NCI-H2107 (cell line): ENCODE measurements at places on chromosomes 7 and 10.

GRCh38 chr7:26609532-26609931 lies 254.9 kb downstream of the SKAP2 start:
- no peak for DNase-seq

DNA sequence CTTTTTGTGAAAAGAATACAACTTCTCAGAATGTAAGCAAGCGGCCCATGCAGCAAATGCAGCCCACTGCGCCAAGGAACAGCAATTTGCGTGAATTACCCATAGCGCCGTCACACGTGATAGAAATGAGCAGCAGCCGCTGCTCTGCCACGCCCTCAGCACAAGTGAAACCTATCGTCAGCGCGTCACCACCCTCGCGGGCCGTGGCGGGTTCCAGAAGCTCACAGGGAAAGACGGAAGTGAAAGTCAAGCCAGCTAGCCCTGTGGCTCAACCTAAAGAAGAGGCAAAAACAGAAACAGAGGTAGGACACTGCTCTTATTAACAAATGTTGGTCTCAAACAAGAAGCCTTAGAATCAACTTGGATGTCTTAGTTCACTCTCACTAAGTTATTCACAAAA lies 70.5 kb downstream of the SHH start:
- no peak for DNase-seq

DNA sequence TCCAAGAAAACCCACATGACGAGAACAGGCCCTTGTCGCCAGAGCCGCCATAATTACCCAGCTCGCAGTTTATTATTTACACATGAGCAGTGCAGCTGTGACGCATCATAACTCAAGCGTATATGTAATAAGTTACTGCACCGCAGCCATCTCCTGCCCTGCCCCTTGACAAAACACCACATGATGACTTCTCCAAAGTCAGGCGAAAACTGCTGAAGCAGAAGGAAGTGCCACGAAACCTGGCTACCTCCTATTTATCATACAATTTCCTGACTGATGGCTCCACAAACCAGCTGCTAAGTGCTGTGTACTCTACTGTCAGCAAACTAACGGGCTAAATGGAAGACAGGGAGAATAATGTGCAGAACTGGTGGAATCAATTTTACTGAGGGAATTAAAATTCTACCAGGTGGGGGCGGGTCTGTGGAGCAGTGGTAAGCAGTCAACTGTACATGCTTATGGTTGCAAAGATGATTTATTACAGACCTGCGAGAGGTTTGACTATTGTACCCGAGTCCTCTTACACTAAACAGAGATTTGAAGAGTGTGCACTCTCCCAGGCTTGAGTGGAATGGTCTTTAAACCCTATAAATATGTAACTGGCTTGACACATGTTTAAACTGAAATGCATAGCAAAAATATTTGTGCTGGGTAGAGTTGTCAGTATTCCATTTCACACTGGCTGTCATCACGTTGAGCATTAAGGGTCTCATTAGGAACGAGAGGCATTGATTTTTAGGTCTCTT lies 156.0 kb downstream of the GLI3 start:
- no peak for DNase-seq

DNA sequence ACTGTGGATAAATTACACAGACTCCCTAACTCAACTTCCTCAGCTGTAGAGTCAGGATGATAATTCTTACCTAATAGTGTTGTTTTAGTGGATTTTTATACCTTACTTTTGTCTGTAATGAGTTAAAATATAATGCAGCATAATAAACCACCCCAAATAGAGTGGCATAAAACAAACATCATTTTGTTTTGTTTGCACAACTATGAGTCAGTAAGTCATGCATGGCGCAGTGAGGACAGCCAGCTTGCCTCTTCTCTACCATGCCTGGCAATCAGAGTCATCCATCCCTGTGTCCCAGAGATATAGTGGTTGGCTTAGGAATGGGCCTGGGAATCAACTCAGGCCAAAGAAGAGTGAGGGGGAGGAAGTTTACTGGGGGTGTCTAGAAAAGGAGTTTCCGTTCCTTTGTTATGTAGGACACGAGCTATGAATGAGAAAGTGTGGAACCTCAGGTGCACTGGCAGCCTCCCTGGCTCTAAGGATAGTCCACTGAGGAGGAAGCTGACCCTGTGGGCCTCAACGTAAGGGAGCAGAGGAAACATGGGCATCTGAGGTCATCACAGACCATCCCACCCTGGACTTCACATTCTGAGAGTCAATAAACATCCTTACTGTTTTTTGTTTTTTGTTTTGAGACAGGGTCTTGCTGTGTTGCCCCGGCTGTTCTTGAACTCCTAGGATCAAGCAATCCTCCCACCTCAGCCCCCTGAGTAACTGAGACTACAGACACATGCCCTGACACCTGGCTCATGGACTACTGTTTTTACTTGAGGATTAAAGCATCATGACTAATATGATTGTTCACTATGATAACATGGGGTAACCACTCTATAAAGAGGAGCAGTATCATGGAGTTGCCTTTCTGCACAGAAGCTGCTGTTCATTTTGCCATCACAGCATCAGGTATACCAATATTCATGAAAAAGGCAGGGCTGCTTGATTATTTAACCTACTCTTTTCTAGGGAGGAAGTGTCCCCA lies 21.0 kb upstream of the GRB10 start:
- no peak for DNase-seq

- DNase-seq: no peak
Measured at GRCh38 chr10:61795551-61795950, 105.9 kb upstream of the ARID5B start.

- DNase-seq: no peak
Measured at GRCh38 chr10:100735337-100736143, 9.8 kb upstream of the PAX2 start.

DNA sequence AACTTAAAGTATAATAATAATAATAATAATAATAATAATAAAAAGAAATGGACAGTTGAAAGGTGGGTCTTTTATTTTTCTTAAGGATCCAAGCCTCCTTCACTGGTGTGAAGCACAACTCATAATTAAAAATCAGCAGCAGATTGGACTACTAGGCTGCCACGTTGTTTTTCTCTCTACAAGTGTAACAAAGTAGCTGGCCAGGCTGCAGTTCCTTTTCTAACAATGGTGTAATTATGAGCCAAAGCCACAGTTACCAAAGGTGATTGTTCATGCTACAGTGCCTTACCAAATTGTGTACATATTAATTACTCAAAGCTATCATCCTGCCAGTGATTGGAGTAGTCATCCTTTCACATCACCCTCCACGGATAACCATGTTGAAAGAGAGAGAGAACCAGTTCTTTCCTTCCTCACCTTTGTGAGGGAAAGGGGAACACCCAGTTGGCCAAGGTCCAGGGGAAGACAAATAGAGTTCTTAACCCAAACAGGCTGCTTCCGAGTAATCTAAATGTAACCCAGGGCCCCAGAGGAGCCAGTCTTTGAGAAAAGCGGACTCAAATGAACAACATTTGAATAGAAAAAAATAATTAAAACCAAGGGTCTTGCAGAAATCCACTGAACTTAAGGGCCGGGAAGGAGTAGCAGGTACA lies 86.3 kb upstream of the NPS start:
- DNase-seq: no peak

DNA sequence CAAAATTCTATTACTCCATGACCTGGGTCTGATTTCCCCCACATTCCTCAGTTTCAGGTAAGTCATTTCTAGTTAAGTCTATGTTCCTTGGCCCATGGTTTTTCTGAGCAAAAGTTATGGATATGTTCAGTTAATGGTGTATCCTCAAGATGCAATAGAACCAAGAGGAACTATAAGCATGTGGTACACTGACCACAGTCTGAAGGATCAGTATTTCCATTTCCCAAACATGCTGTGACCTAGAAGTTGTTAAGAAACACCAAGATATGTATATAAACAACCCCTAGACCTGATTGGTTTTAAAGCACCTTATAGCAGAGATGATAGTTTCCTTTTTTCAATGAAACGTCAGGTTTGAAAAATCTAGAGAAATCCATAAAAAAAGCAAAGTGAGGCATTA lies 94.2 kb upstream of the ABCB5 start:
- no peak for DNase-seq

DNA sequence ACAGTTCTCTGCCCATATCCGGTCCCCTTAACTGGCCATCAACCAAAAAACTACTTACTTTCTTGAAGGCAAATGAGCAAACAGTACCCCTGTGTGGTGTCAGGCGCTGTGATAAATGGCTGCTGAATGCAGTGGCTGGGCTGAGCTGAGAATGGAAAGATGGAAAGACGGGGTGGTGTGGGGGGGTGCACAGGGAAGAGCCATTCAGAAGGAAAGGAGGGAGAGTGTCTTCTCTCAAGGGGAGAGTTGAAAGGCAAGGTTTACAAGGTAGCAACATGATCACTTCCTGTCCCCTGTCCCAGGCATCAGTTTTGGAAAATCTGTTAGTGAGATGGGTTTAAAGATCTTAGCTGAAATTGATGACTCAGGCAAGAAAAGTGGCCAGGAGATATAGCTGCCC lies 22.5 kb downstream of the EMX2 start:
- DNase-seq: no peak

- no peak for DNase-seq
Measured at GRCh38 chr10:67667035-67667425, 29.0 kb downstream of the CTNNA3 start.

DNA sequence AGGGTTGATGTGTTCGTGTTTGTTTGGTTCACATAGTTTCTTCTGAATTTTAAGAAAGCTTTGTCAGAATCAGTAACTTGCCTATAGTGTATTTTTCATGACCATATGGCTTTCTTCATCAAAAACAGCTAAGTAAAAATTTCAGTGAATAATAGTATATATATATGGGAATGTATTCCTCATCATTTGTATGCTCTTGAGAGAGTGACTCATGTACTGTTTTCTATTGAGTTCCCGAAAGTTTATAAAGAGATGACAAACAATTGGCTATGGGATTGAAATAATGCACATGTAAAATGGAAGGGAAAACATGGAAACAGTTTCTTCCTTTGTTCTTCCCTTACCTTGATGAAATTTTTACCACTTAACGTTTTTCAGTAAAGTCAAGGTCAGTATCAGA lies 56.4 kb downstream of the KAT6B start:
- DNase-seq: no peak

DNA sequence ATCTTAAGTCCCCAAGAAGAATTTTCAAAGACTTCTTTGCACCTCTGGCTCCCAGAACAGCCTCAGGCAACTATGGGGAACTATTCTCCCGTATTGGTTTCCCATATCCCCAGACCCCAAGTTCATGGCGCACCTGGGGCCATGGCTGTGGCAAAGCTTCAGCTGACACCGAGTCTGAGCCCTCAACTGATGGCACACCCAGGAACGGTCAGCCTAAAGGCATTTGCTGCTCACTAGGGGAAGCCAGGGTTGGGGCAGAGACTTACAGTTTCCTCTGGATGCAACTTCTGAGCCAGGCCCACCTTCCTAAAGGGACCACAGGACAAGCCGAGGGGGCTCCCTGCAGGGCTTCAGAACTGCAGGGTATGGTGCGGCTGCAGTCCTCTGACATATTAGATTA lies 13.7 kb upstream of the CPA1 start:
- no peak for DNase-seq

GRCh38 chr10:123522702-123523312 lies 143.3 kb upstream of the GPR26 start:
- no peak for DNase-seq

- no peak for DNase-seq
Measured at GRCh38 chr10:36253731-36254130, 611.6 kb upstream of the FZD8 start.
